ENCODE measurements at places on chromosomes 6 and 20. TPM values are rescaled to one million over a fixed set of nuclear protein-coding genes. Genes with fewer than 3 reads are reported as not detected.

FAM83C gene
- 85.7 TPM for total RNA-seq

PRICKLE4 gene
- 3.2 TPM for total RNA-seq

COL11A2 gene
- total RNA-seq = 0.27 TPM

CCR6 gene
- 0.42 TPM for total RNA-seq

NR2E1 gene
- not detected for total RNA-seq

ACAT2 gene
- total RNA-seq = 10.2 TPM

DCDC2 gene
- not detected for total RNA-seq

FAM217A gene
- total RNA-seq = not detected

DNA sequence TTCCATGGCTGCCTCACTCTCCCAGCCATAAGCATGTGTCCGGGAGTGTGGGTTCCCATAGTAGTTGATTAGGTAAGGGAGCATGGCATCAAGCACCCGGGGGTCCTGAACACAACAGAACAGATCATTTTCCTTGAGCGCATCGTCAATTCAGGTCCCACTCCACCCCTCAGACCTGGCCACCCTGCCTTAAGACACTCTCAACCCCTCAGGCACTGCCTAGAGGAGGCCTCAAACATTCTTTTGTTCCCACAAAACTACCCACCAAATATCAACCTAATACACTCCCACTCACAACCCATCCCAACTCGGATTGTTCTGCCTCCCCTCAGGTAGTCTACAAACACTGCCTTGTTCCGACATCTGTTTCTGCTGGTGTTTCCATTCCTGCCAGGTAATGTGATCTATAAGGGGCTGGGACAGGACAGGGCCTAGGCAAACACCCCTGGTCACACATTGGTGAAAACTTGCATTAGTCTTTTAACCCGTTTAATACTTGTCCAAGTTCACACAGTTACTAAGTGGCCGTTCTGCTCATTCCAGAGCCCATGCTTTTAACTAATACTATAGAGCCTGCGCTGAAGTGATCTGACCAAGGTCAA is 1.4 kb downstream of the NFS1 start:
- peak; percentile 54 for DNase-seq

GRCh38 chr6:137148306-137149034 is 25.0 kb downstream of the IL22RA2 start:
- no peak for DNase-seq

- no peak for DNase-seq
Observed at GRCh38 chr6:37878150-37878710, 58.7 kb downstream of the ZFAND3 start.

GRCh38 chr6:16974387-16974673 is 127.5 kb upstream of the STMND1 start:
- DNase-seq = no peak

DNA sequence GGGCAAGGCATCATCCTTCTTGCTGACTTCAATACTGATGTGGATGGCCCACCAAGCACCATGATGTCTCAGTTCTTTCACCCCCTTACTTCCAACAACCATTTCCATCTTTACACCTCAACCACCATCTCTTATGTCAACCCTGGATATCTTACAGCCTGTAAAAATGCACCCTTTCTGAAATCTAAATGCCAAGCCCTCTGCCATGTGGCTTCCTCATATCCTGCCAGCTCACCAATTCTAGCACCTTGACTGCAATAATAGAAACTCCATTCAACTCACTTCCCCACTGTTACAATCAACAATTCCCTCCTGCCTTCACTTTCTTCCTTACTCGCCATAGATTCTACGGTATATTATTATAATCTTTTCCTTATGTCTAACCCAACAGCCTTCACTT is 57.9 kb downstream of the LY86 start:
- no peak for DNase-seq

- DNase-seq = no peak
Observed at GRCh38 chr6:85580118-85580877, 13.4 kb downstream of the SNX14 start.

GRCh38 chr6:7730001-7730783 is 4.3 kb downstream of the BMP6 start:
- no peak for DNase-seq

DNA sequence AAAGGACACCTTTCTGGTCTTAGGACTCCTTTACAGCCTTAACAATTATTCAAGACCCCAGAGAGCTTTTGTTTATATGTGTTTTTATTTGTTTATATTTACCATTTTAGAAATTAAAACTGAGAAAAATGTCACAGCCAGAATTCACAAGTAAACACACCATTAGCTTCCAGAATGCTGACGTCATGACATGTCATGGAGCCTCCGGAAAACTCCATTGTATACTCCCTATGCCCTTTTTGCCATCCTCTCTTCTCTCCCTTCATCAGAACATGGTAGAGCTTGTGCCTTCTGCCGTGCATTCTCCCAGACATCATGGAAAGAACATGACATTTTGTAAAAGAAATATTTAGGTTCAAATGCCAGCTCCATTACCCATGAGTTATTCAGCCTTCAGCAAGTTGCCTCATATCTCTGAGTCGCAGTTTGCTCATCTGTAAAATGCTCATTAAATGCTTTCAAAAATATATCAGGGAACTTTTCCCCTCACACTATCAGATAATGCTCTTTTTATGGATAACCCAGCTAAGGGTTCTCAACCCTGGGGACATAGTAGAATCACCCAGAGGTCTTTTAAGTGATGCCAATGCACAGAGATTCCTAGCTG is 27.8 kb downstream of the TNFAIP3 start:
- no peak for DNase-seq

GRCh38 chr20:56412949-56413348 is 889 bp downstream of the CASS4 start:
- no peak for DNase-seq

DNA sequence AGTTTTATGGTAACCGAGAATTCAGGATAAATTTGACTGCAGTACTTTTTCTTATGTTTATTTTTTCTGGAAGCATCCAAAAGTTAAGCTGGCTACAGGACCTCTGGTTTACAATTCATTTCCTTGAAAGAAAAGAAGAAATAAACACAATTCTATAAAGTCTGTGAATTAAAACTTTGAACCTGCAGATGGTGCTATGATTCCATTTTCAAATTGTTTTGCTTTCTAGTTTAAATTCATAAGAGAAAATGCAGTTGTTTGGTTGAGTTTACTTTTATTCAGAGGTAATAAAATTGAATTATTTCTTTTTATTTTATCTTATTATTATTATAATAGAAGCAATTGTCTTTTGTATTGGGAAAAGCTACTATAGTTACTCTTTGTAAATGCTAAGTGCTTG is 1.8 kb upstream of the VIP start:
- no peak for DNase-seq

GRCh38 chr6:111552241-111552744 is 53.4 kb downstream of the TRAF3IP2 start:
- peak; percentile 91 for DNase-seq

GRCh38 chr6:35305117-35305516 is 7.5 kb downstream of the DEF6 start:
- no peak for DNase-seq

GRCh38 chr6:104214901-104215300 is 644.8 kb downstream of the HACE1 start:
- DNase-seq = no peak

DNA sequence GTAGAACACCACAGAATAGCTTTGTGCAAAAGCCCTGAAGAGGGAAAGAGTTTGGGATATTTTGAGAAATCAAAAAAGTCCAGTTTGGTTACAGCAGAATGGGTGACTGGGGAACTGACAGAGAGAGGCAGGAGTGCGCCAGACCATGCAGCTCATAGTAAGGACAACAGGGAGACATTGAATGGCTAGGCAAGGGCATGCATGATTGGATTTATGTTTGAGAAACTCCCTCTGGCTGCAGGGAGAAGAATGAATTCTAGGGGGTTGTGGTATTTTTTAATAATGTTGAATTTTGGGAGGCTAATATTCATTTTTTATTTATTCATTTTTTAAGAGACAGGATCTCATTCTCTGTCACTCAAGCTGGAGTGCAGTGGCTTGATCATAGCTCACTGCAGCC is 49.9 kb downstream of the TGM2 start:
- no peak for DNase-seq

GRCh38 chr6:33707771-33708170 is 3.7 kb downstream of the UQCC2 start:
- DNase-seq = no peak

GRCh38 chr6:13788820-13789219 is 25.5 kb downstream of the MCUR1 start:
- no peak for DNase-seq

DNA sequence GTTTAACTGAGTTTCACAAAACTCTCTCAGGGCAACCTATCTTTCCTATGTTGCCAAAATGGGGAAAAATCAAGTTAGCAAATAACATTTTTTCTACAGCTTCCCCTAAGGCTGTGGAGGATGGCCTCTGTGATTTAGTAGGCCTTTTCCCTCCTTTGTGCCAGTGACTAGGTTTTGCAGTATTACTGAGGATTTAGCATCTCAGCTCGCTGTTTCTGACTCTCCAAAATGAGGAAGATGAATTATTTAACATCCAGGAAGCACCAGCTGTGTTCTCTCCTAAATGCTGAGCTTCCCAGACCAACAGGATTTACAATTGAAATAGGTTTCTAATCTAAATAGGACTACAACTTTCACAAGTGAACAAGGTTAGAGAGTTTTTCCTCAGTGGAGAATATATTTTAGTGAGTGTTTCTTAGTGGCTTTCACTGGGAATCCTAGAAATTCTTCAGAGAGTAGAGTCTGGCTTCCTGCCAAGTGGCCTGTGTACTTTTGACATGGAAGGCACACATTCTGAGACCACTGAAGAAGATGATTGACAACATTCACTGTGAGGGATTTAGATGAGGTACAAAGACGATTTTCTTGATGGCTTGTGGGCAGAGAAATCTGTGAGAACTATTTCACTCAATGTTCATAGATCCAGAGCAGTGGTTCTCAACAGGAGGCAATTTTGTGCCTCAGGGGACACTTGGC is 62.4 kb downstream of the PTCHD4 start:
- no peak for DNase-seq

GRCh38 chr6:18427296-18427695 is 40.1 kb downstream of the RNF144B start:
- no peak for DNase-seq

DNA sequence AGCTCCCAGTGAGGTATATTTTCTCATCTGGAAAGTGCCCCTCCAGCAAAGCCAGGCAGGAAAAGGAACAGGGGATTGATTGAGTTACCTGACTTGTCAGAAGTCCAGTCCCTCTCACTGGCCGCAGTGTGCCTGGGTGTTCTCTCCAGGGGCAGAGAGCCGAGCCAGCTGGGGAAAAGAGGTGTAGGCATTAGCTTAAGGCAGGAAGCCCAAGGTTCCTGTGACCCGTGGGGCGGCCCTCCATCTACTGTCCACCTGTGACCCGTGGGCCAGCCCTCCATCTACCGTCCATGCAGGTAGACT is 2.7 kb downstream of the PSMG4 start:
- no peak for DNase-seq

Measured in lower leg skin (tissue), 4 donors.